GM23338 (cell line): ENCODE measurements at places on chromosomes 1 and 21. TPM values are rescaled to one million over a fixed set of nuclear protein-coding genes. Genes with fewer than 3 reads are reported as not detected.

GRCh38 chr1:91036894-91037829 is 15.3 kb upstream of the ZNF644 start:
- H3K4me1 ChIP-seq: peaks cover 10% of the 10 kb centered on the region
- no peak overlapping the region for H3K27ac ChIP-seq
- no peak overlapping the region for H3K4me3 ChIP-seq
- H3K36me3 ChIP-seq: no peaks in the 10 kb centered on the region

DNA sequence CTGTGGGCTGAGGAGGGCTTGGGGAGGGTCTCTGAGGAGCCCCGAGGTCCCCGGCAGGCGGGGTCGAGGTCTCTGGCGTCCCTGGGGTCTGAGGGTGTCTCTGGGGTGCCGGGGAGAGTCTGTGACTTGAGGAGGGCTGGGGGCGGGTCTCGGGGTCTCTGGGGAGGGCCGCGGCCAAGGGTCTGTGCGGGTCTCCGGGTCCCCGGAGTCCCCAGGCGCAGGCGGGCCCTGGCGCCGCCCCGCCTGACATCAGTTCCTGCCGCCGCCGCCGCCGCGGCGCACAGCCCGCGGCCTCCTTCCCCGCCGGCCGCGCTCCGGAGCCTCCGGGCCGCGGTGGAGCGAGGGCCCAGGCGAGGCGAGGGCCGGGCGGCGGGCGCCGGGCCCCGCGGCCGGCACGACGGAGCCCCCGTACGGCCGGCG is at the start of gene PLEKHM2:
PLEKHM2 (plus strand) TSS at position 279 of the 420 bp plus-strand sequence. CDS start 239 bp downstream, outside the sequence.
- H3K36me3 ChIP-seq: no peaks in the 10 kb centered on the region
- peak within 1 kb of the TSS; percentile 85 for H3K4me3 ChIP-seq
- H3K4me1 ChIP-seq: peaks cover 10% of the 10 kb centered on the region
- H3K27ac ChIP-seq: no peak within 1 kb of the TSS
- peak; percentile 57 for DNase-seq
- H3K27me3 ChIP-seq: no peaks in the 10 kb centered on the region

DNA sequence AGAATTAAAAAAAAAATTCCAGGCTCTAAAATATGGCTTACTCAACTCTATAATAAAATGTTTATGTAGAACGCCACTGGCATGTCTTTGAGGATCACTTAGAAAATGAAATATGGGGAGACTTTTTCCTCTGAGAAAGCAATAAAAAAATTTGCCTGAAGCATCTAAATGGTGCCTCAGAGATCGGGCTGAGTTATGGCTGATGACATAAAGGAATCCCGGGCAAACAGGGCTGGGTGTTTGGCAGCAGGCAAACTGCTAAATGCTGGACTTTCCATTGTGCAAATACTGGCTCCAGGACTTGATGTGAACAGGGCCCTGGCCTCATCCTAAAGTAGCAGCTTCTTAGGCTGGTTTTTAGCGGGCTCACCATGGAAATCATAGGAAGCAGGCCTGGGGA is 44.5 kb upstream of the C1orf87 start:
- no peaks in the 10 kb centered on the region for H3K27me3 ChIP-seq
- H3K4me1 ChIP-seq: no peaks in the 10 kb centered on the region
- no peak overlapping the region for H3K27ac ChIP-seq
- H3K36me3 ChIP-seq: no peaks in the 10 kb centered on the region

- H3K27me3 ChIP-seq: no peaks in the 10 kb centered on the region
- H3K4me1 ChIP-seq: peaks cover 3% of the 10 kb centered on the region; the same call in 1 of the 2 replicates
- no peaks in the 10 kb centered on the region for H3K36me3 ChIP-seq
- no peak for DNase-seq
These were observed 83.4 kb downstream of the ATF6 start for GRCh38 chr1:161849518-161849917.

- DNase-seq: peak; percentile 90
- no peaks in the 10 kb centered on the region for H3K36me3 ChIP-seq
- peak overlapping the region; percentile 52 for H3K27ac ChIP-seq
- H3K4me3 ChIP-seq: no peak overlapping the region
- peaks cover 9% of the 10 kb centered on the region for H3K4me1 ChIP-seq
These were observed 7.2 kb downstream of the TUFT1 start for GRCh38 chr1:151547119-151547899.

DNA sequence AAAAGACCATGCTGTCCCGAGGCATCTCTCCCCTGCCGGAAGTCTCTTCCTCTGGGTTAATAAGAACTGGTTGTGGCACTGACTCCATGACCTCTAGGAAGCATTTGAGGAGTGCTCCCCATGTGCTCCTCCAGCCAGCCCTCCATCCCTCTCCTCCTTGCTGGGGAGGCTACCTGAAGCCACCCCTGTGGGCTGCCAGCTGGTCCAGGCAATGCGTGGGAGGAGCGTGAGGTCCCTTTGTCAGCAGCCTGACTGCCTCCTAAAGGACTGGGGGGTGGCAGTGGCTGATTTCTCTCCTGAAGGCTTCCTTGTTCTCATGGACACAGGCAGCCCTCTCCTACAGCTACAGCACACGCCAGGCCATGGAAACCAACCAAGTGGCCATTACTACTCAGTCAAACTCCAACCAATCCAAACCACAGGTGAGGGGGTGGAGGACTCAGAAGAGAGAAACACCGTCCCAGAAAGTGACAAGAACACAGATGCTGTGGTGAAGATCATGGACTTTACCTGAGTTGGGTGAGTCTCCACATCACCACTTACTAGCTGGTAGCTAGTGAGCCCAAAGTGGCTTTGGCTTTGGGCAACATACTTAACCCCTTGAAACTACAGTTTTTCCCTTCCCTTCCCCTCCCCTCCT is 35.2 kb downstream of the NENF start:
- H3K36me3 ChIP-seq: no peaks in the 10 kb centered on the region
- H3K4me1 ChIP-seq: no peaks in the 10 kb centered on the region; the same call in 1 of the 2 replicates
- H3K4me3 ChIP-seq: no peak overlapping the region
- no peak for DNase-seq

GRCh38 chr1:156582388-156583017 is 3.0 kb downstream of the TTC24 start:
- no peak overlapping the region for H3K27ac ChIP-seq
- no peaks in the 10 kb centered on the region for H3K27me3 ChIP-seq
- no peaks in the 10 kb centered on the region for H3K36me3 ChIP-seq
- no peak overlapping the region for H3K4me3 ChIP-seq
- no peak for DNase-seq

- H3K27ac ChIP-seq: no peak overlapping the region
- H3K4me1 ChIP-seq: no peaks in the 10 kb centered on the region
- H3K4me3 ChIP-seq: no peak overlapping the region
- peaks cover 5% of the 10 kb centered on the region; the same call in 1 of the 2 replicates for H3K27me3 ChIP-seq
- no peak for DNase-seq
These were observed 172.5 kb upstream of the GALNT2 start for GRCh38 chr1:229894532-229894931.

- no peak overlapping the region for H3K4me3 ChIP-seq
- no peak overlapping the region for H3K27ac ChIP-seq
- H3K27me3 ChIP-seq: no peaks in the 10 kb centered on the region
- no peaks in the 10 kb centered on the region for H3K36me3 ChIP-seq
- no peaks in the 10 kb centered on the region for H3K4me1 ChIP-seq
These were observed 86.2 kb downstream of the ATG4C start for GRCh38 chr1:62870148-62870547.

- no peak for DNase-seq
- H3K4me1 ChIP-seq: no peaks in the 10 kb centered on the region
- H3K27ac ChIP-seq: no peak overlapping the region
- no peak overlapping the region for H3K4me3 ChIP-seq
- no peaks in the 10 kb centered on the region for H3K27me3 ChIP-seq
These were observed 39.7 kb upstream of the IFNLR1 start for GRCh38 chr1:24226749-24227148.

DNA sequence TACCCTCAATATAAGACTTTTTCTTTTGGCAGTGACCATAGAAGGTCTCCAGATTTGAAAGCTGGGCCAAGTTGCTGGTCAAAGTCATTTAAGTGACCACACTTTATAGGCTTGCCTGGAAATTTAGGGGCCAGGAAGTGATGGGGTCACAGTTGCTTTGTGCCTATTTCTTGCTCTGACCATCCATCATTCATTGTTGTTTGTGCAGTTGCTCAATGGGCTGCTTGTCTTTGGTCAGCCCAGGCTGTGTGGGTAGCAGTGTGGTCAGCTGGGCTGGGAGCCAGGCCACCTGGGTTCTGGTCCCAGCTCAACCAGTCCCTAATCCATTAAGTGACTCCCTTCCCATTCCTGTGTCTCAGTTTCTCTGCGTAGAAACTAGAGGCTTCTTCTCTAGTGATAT is 2.1 kb upstream of the OTUD7B start:
- peaks cover 18% of the 10 kb centered on the region for H3K4me1 ChIP-seq
- DNase-seq: no peak
- no peaks in the 10 kb centered on the region for H3K36me3 ChIP-seq
- H3K4me3 ChIP-seq: no peak overlapping the region

DNA sequence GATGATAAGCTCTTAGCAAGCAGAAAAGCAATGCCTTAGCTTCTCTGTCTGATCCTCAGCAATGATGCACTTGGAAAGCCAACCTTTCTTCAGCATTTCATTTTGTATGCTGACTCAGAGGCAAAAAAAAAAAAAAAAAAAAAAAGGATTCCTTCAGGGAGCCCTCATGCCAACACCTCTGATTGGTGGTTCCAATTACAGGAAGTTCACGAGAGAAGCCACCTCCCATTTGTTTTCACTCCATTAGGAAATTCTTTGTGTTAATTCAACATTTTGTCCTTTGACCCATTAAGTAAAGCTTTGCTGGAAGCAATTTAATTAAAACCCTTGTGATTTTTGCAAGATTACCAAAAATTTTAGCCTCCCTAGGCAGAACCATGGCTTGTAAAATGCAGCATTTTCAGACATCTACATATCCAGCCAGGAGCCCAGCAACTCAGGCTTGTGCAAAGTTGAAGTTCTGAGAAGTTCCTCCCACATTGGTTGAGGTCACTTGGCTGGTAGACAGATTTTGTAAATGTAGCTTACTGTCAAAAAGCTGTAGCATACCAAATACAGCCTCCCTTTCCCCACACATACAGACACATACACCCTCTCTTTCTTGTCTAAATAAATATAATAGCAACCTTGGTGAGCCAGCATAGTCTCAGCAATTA is 27.1 kb upstream of the VTCN1 start:
- no peaks in the 10 kb centered on the region for H3K27me3 ChIP-seq
- H3K36me3 ChIP-seq: no peaks in the 10 kb centered on the region
- no peak overlapping the region for H3K27ac ChIP-seq
- H3K4me1 ChIP-seq: no peaks in the 10 kb centered on the region

DNA sequence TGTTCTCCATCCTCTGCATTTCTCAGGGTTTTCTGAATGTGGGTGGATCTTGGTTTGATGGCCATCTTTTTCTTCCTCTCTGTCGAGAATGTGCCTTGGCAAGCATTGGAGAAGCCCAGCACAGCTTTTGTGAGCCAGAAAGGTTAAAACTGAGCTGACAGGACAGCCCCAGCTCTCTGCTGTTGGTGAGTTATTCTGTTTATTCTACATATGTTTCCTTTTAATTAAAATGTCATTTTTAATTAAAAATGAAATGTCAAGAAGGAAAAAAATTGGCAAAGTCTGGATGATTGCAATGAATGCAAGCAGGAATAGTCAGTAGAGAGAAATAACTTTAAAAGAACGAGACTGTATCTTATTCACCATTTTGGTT is 325.8 kb downstream of the PTBP2 start:
- no peak for DNase-seq
- no peak overlapping the region for H3K4me3 ChIP-seq
- no peaks in the 10 kb centered on the region for H3K36me3 ChIP-seq
- no peaks in the 10 kb centered on the region for H3K27me3 ChIP-seq
- no peak overlapping the region for H3K27ac ChIP-seq
- peaks cover 4% of the 10 kb centered on the region for H3K4me1 ChIP-seq

DNA sequence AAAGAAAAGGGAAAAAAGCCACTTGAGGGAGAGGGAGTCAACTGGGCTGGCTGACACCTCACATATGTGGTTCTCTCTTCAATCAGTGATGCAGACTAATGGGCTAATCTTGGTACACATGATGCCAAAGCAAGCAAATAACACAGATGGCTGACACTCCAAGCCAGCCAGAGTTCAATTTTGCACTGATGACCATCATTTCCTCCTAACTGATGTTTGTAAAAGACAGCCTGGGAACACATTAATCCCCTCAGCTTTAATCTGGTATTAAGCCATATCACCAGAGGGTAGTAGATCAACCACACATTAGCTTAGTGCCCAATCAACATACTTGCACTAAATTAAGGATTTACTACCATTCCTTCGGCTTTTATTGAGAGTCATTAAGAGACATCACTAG is 2.8 kb downstream of the VPS72 start:
- no peak overlapping the region for H3K4me3 ChIP-seq
- no peaks in the 10 kb centered on the region for H3K27me3 ChIP-seq
- H3K36me3 ChIP-seq: peaks cover 35% of the 10 kb centered on the region
- H3K4me1 ChIP-seq: peaks cover 3% of the 10 kb centered on the region; the same call in 1 of the 2 replicates
- no peak overlapping the region for H3K27ac ChIP-seq

- DNase-seq: no peak
- H3K4me1 ChIP-seq: no peaks in the 10 kb centered on the region; the same call in 1 of the 2 replicates
- no peak overlapping the region for H3K27ac ChIP-seq
- no peak overlapping the region for H3K4me3 ChIP-seq
- peaks cover 62% of the 10 kb centered on the region for H3K27me3 ChIP-seq
- H3K36me3 ChIP-seq: no peaks in the 10 kb centered on the region
These were observed 80.0 kb downstream of the VWA5B1 start for GRCh38 chr1:20370698-20371097.

DNA sequence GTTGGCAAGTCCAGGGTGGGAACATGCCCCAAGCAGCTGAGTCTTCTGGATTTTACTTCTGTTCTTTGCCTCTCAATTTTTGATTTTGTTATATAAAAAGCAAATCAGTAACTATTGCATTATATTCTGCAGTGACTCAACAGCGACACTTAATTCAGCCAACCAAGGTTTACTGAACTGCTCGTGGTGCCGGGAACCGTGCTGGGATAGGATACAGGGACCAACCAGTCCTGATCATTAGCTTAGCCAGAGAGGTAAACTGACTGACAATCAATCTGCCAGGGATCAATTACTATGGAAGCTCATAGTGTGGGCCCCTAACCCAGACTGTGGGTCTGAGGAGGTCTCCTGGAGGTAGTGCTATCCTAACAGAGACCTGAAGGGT is 68.4 kb upstream of the ZNF281 start:
- no peaks in the 10 kb centered on the region; the same call in 1 of the 2 replicates for H3K36me3 ChIP-seq
- no peak for DNase-seq
- H3K4me1 ChIP-seq: peaks cover 10% of the 10 kb centered on the region
- no peaks in the 10 kb centered on the region for H3K27me3 ChIP-seq

GRCh38 chr1:226666164-226666506 is 72.9 kb downstream of the ITPKB start:
- no peaks in the 10 kb centered on the region for H3K36me3 ChIP-seq
- H3K27ac ChIP-seq: no peak overlapping the region
- peaks cover 23% of the 10 kb centered on the region for H3K4me1 ChIP-seq

GRCh38 chr1:201982082-201982622 is 296 bp upstream of the RNPEP start:
- no peak overlapping the region for H3K27ac ChIP-seq
- H3K27me3 ChIP-seq: 0 out of 2 replicates have a peak, but pooled peaks cover 10% of the 10 kb centered on the region
- DNase-seq: peak; percentile 37
- H3K4me3 ChIP-seq: peak overlapping the region; percentile 70
- H3K36me3 ChIP-seq: no peaks in the 10 kb centered on the region

GJA9 gene
- not detected in 2 replicates for total RNA-seq

TMEM200B gene
- 8.7 TPM in 2 replicates for total RNA-seq

TENT5C gene
- total RNA-seq: 0.80 and 1.2 TPM in 2 replicates
